Activated CD8-positive, alpha-beta memory T cell treated with anti-CD3 and anti-CD28 coated beads for 4 hours (primary cell): ENCODE measurements at places on chromosomes 2 and 18.

DNA sequence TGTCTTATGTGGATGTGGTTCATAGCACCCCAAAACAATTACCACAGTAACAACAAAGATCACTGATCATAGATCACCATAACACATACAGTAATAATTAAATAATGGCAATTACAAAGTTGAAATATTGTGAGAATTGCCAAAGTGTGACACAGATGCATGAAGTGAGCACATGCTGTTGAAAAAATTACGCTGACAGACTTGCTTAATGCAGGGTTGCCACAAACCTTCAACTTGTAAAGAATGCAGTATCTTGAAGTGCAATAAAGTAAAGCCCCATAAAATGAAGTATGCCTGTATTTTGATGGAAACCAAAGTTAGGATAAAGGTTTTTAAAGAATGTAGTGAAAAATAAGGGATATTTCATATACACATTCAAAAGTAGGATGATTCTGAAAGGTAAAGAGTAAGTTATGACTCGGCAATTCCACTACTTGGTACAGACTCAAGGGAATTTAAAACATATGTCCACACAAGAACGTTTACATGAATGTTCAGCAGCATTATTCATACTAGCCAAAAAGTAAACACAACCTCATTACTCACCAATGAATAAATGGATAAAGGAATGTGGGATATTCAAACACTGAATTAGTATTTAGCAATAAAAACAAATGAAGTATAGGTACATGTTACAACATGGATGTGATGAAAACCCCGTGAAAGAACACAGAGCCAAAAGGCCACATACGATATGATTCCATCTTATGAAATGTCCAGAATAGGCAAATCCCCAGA lies 61.6 kb downstream of the SCN9A start:
- no peak for DNase-seq

- peak; percentile 85 for DNase-seq
These were observed 18.7 kb upstream of the DUSP2 start for GRCh38 chr2:96163768-96164429.

DNA sequence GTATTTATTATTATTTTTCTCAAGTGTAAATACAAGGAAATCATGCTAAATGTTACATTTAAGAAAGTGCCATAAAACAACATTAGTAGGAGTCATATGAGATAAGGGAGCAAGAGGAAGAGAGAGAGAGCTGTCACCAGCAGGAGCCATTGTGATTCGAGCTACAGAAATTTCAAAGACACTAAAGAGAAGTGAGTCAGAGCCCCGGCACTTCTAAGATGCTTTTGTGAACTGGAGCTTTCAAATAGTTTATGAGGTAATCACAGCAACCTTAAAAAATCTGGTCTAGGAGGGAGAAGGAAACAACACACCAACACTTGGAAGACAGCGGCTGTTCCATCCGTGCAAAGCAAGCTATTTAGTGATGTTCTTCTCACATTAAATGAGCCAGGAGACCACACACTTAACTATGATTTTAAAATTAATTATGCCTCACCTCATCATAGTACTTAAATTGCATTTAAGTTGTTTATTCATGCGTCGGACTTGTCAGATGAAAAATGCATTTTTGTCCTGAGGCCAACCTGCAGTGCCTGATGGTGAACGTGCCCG lies 382.7 kb upstream of the SALL3 start:
- DNase-seq: no peak

- no peak for DNase-seq
These were observed 173.3 kb downstream of the ALPK2 start for GRCh38 chr18:58455314-58456188.

DNA sequence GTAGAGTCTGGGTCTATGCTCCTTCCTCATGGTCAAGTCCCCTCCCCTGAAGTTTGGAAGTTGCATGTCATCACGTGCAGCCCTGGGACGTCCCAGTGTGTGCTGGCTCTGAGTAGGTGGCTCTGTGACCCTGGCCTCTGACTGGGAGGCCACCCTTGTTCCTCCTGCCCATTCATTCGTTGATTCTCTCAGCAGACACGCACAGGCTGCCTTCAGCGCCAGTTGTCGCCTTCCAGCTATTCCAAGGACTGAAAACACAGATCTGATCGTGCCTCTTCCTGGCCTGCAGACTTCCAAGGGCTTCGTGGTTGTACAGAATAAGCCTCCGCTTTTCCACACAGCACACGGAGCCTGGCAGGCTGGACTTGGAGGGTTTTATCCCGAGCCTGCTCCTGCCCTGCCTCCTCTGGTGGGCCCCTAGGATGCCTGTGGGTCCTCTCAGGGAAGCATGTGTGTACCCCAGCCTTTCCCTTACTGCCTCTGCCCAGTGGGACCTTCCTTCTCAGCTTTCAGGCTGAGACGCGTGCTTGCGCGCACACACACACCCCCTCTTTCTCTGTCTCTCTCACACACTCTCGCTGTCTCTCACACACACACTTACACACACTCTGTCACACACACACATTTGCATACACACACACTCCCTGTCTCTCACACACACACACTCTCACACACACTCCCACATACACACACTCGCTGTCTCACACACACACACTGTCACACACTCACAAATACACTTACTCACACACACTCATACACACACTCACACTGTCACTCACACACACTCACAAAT lies 17.7 kb downstream of the SH3BP4 start:
- no peak for DNase-seq

DNA sequence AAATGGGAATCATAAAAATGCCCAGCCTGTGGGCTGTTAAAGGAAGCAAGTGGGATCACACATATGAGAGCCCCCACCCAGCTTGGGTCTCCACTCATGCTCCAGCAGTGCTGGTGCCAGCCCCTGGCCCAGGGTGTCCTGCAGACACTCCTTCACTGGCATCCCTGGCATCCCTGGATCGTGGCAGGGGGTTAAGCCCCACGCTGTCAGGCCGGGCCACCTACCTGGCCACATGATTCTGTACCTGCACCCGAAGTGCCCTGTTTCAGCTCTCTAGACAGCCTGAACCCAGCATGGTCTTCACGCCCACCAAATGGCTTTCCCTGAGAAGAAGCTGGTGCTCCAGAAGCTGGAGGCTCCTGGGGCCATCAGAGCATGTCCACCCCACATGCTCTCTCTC lies 137.4 kb downstream of the INHBB start:
- no peak for DNase-seq

GRCh38 chr2:43848214-43848613 lies 9.4 kb downstream of the ABCG8 start:
- DNase-seq: no peak

DNA sequence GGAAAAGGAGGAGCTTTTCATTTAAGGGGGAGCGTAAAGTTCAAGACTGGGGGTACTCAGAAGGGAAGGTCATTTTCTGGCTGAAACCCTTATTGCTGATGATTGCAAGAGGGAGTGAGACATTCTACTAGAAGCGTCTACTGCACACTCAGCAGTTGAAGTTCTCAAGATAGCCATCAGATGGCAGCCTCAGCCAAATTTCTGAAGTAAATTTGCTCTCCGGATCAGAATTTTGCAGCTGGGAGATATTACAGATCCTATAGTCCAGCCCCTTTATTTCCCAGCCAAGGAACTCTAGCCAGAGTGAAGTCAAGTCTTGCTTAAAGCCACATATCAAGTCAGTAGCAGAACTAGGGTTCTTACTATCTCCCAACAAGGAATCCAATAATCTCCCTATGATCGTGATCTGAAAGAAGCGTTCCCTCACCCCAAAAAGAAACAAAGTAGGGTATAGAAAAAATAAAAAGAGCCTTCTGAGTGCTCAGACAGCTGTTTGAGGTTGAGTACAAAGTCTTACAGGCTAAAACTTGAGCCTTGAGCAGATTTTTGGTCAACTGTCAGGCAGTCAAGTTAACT lies 24.0 kb downstream of the RAX start:
- DNase-seq: no peak

- no peak for DNase-seq
These were observed 54.8 kb downstream of the RTP5 start for GRCh38 chr2:241924069-241924908.

DNA sequence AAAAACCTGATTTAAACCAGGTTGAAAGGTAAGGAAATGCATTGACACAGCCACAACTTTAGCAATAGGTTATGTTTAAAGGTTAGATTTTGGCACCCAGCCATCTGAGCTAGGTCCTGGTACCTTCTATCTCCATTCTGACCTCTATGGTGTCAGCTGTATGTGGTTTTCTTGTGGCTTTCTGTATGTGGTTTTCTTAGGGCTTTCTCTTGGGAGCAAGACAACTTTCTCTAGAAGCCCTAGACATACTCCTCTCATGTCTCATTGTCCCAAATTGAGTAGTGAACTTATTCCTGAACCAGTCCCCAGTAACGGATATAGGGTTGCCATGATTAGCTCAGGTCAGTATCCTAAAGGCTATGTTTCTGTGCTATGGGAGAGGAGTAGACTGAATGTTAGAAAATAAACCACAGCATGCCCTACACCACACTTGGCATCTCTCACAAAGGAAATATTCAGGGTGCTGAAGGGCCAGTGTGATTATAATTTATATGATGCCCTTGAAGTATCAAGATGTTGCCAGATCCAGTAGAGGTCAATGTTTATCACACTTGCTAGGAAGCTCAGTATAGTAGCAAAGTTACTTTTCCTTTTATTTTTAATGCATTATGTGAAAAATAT lies 176.1 kb downstream of the CAPN13 start:
- no peak for DNase-seq

- DNase-seq: no peak
These were observed 1.3 kb downstream of the CPS1 start for GRCh38 chr2:210557721-210558120.

DNA sequence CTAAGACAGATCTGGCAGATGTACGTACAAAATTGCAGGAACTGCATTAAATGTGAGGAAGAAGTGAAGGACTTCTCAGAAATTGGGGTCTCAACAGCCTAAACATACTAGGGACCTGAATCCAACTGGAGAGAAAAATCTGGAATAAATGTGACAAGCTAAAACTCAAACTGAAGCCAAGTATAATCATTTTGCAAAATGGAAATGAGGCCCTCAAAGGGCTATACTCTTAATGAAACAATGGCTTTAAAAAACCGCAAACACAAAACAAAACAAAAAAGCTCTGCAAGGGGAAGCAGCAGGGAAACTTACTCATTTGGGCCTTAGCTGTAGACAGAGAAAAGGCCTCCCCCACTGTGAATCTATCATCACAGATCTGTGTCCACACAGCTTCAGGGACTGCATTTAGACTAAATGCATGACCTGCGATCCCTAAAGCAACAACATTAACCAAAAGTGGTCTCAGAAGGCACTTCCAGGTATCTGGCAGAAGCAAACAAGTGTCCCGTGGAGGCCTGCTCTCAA lies 63.2 kb downstream of the CCBE1 start:
- no peak for DNase-seq

- DNase-seq: peak; percentile 70
These were observed at the start of gene STAT4 for GRCh38 chr2:191150600-191151330. TSS of gene STAT4 (minus strand) at chr2:191150994. CDS start at chr2:191148203, 2,791 bp downstream.

- DNase-seq: no peak
These were observed 22.8 kb upstream of the IL37 start for GRCh38 chr2:112887964-112888749.

- DNase-seq: no peak
These were observed 96.0 kb downstream of the INHBB start for GRCh38 chr2:120441744-120442471.

DNA sequence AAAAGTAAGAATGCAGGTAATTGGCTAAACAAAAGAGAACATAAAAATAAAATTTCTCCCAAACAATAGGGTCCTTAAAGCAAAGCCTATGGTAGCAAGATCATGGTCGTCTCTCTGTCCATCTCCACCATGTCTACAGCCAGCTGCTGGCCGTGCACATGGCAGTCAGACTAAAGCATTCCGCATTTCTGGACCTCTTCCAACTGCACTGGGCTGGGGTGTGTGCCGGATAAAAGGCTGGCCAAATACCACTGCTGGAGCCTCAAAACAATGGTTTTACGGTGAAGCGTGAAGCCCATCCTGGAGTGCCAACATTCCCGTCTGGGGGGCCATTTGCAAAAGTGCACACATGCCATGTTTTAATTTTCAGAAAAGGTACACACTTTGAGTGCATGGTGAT lies 74.8 kb upstream of the PIEZO2 start:
- DNase-seq: no peak

GRCh38 chr18:3493501-3494244 lies 43.7 kb downstream of the TGIF1 start:
- no peak for DNase-seq

DNA sequence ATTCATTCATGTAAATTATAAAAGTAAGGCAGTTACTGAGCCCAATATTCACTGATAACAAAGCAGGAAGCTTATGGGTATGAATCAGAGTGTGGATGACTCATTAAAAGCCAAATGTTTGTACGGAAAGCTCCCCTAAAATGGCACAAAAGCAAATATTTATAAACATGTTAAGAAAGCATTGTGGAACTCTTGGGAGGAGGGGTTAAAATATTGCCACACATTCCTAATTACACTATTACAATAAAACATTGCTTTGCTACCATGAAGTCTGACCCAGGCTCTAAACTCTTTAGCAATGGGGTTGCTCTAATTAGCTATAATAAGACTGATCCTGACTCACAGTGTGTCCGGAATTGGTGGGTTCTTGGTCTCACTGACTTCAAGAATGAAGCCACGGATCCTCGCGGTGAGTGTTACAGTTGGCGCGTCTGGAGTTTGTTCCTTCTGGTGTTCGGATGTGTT lies 110.9 kb downstream of the NAB1 start:
- no peak for DNase-seq

DNA sequence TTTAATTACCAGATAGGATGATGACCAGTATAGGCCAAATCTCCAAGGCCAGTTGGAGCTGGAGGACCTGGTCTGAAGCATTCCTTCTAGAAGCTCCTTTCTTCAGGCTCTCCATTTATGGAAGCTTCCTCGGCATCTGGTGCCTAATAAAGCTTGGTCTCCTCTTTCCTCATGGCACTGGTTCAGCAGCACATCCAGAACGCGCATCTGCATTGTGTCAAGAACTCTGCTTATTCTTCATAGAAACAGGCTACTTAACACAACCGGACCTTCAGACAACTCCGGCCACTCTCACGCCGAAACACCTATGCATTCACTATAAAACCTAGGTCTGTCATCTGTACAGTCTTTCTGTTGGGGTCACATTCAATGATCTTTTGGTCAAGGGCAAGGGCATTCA lies 99.8 kb downstream of the COL6A3 start:
- DNase-seq: no peak

- DNase-seq: no peak
These were observed 983 bp downstream of the CXXC1 start for GRCh38 chr18:50286391-50287027.

DNA sequence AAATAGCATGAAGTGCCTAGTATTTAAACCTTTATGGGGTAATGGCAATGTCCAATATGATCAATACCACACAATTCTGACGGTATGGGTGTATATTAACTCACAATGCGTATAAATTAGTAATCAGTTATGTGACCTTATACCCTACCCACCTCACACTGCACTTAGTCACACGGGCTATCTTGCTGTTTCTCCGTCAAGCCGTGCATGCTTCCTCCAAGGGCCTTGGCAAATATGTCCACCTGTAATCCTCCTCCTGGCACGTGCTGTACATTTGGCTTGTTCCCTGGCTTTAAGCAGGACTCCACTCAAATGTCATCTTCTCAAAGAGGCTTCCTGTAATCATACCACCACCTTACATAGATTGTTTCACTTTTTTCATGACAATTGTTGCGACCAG lies 12.2 kb downstream of the TNFRSF11A start:
- DNase-seq: no peak
